Activated CD4-positive, alpha-beta T cell treated with anti-CD3 and anti-CD28 coated beads, Interleukin-2, amount 50 U/mL, for 4 hours (primary cell): ENCODE measurements at places on chromosomes 11 and 22.
A peak's percentile ranks its signal among the peaks of the same experiment; 100 is the strongest.

DNA sequence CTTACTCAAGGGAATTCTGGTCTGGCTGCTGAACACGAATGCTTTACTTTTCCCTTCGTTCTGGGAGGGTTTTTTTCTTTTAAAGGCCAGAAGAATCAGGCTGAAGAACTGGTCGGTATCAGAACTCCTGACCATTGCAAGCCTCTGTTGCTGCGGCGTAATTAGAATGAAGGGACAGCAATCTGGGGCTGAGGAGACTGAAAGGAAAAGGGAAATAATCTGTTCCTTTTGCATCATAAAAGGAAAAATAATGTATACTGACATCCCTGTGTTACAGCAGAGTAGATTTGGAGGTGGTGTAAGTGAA, 670 bp downstream of the SC5D start:
- DNase-seq = no peak

- DNase-seq = no peak
These were observed 304.1 kb upstream of the ANO5 start for GRCh38 chr11:21888814-21889213.

- no peak for DNase-seq
These were observed 21.3 kb downstream of the LAYN start for GRCh38 chr11:111561791-111562325.

DNA sequence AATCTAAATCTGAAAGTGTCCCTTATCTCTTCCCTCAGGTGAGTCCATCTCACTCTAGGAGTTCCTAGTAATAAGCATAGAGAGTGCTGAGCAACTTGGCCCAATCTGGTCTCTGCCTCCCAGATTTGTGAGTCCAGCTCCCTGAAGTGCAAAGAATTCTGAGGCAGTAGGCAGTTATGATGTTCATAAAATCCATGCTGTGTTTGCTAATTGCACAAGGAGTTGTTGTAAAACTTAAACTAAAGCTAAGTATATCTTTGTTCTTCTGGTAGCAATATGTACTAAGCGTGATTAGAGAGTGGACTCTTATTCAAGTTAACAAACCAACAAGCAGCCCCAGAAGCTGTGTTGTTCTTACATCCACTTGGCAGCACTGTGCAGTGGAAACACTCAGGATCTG, 7.6 kb upstream of the PTH start:
- no peak for DNase-seq

GRCh38 chr11:131688048-131688693, 317.8 kb downstream of the NTM start:
- no peak for DNase-seq

- DNase-seq = peak; percentile 23
These were observed 40.1 kb upstream of the CLMP start for GRCh38 chr11:123235117-123235655.

- DNase-seq = no peak
These were observed 8.3 kb downstream of the TBC1D22A start for GRCh38 chr22:46770726-46771125.

DNA sequence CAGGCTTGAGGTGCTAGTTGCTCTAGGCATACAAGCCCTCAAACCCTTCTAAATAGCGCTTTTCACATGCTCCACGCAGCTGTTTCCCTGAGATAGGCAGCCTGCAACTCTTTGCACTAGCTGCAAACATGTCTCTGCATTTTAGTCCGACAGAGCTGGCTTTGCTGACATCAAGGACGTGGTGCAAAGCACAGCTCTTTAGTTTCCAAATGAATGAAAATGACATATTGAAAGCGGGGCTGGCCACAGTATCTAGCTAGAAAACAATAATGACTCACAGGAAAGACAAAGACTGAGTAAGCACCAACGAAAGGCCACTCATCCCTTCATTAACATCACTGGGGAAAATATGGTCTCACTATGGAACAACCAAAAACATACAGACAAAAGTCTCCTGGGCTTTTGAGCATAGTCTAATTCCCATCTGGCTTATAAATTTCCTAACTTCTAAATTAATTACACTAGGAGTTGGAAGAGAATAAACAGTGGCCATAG, 15.3 kb upstream of the ZC3H12C start:
- no peak for DNase-seq

DNA sequence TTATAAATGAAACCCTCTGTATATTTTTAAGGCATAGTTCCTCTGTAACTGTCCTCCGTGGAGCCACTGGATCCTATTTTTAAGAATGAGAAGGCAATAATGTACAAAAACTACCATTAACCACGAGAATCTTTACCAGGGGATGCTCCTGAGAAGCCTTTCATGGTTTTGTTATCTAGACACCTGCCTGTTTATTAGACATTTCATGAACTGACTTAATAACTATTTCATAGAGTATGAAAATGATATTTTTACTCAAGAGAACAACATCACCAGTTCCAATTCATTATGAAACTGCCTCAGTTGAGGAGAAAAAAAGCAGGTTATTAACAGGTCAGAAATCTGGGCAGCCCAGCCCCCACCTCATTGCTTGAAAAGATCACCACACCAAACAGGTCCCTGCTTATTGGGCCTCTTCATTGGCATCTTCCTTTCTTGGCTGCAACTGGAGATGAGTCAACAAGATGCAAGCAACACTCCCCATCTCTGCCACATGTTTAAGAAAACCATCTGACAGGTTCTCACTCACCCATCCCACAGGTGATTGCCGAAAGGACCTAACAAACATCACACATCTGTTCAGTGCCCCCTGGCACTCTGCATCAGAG, 27.8 kb downstream of the ETS1 start:
- DNase-seq = no peak

- DNase-seq = no peak
These were observed 39.9 kb upstream of the ZBTB16 start for GRCh38 chr11:114019574-114019973.

- DNase-seq = peak; percentile 46
These were observed 568 bp downstream of the ALG8 start for GRCh38 chr11:78138694-78139421.

- no peak for DNase-seq
These were observed 176.7 kb downstream of the BCR start for GRCh38 chr22:23357053-23357452.

- DNase-seq = peak; percentile 51
These were observed 114.9 kb downstream of the ETS1 start for GRCh38 chr11:128472128-128473089.

GRCh38 chr11:130906616-130907015, 9.7 kb downstream of the SNX19 start:
- DNase-seq = no peak

- DNase-seq = no peak
These were observed 84.9 kb upstream of the RAB1B start for GRCh38 chr11:66183494-66184048.

DNA sequence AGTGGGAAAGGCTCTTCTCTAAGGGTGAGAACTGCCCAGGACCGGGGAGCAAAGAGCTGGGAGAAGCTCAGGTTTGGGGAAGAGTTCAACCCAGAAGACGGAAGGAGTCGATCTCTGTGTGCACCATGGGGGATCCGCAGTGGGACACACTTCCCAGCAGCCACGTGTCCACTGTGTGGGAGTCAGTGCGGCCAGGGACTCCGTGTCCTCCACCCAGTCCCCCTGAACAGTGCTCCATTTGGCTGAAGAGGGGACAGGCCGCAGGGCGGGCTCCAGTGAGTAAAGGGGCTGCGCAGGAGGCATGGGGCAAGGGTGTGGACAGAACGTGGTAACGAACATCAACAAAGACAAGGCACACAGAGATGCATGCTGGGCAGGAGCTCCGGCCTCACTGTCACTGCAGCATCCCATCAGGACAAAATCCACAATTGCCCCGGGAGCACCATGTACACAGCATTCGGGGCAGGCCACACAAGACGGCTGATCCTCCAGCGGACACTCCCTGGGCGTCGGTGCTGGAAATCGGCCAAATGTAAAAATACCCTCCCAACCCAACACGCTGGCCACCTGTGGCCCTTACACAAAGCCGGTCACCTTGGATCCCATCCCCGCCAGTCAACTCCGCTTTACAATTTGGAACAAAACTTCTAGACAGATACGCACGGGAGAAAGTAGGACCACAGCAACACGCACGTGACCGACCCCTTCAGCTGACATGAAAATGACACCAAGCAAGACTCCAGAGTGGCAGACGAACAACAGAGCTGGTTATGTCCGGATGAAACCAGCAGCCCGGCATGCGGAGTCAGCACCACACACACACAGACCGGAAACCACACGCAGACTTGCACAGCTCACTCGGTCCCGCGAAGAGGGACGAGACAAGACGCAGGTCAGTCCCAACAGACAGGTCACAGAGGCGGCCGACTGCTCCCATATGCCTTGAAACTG, 366.8 kb downstream of the SHANK2 start:
- DNase-seq = no peak

GRCh38 chr11:90124946-90125345, 9.5 kb upstream of the NAALAD2 start:
- no peak for DNase-seq

- DNase-seq = no peak
These were observed 96.1 kb downstream of the PRR5L start for GRCh38 chr11:36392196-36392595.

GRCh38 chr11:83971063-83971462, 684.9 kb upstream of the CCDC90B start:
- DNase-seq = no peak
